Stimulated activated CD4-positive, alpha-beta T cell treated with anti-CD3 and anti-CD28 coated beads, Interleukin-4, amount 100 ng/mL, for 1 hour (primary cell): ENCODE measurements at places on chromosomes 6 and 20.

DNA sequence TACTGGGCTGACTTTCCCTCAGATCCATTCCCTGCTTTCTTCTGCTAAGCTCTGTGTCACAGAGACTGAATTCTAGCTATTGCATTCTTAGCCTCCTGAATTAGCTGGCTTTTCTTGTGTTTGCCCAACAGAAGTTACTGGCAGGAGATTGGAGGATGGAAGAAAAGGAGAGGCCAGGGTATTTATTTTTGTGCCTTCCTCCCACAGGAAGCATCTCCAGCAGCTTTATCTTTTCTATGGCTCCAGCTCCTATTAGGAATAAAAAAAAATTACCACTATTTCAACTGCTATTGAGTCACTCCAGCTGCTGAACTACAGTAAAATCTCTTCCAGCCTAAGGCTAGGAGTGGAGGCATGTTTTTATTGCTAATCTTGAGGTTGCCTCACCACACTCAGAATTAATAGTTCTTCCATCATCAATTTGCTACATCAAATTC lies 492.4 kb downstream of the RFPL4B start:
- DNase-seq, result no peak

DNA sequence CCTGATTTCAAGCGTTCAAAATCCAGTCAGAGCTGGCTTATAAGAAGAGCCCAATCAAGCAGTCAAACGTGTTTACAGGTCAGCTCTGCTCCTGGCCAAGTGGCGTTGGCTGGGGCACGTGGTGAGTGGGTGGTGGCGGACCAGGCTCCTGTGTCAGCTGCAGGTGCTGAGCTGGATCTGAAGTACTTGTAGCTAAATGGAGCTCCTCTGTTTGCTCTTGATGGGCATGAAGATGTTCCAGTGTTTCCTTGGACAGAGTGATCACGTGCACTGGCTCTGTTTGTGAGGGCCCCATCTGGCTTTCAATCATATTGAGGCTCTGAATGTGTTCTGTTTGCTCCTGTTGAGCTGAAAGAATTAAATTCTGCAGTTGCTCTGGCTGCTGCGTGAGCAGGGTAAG lies 10.2 kb upstream of the MICAL1 start:
- no peak for DNase-seq

DNA sequence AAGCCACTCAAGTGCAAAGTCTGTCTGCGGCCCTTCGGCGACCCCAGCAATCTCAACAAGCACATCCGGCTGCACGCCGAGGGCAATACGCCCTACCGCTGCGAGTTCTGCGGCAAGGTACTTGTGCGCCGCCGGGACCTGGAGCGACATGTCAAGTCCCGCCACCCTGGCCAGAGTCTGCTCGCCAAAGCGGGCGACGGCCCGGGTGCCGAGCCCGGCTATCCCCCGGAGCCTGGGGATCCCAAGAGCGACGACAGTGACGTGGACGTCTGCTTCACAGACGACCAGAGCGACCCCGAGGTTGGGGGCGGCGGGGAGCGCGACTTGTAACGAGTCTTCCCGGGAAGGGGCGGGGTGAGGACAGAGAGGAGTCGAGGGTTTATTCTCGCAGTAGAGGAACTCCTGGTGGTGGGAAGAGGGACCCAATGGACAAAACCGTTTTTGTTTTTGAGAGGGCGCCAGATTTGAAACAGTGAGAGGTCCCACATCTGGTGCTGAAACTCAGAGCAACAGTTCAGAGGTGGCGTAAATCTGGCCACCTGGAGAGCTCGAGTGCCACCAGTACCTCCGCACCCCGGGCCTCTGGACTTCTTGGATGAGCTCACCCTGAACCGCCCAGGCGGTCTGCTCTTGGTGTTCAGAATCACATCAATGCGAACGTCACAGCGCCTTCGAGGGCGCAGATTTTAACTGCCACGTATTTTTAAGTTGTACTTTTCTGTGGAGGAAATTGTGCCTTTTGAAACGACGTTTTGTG lies 8.0 kb downstream of the PRDM13 start:
- peak; percentile 28 for DNase-seq

- no peak for DNase-seq
Measured at GRCh38 chr20:44664131-44664530, 12.6 kb upstream of the ADA start.

DNA sequence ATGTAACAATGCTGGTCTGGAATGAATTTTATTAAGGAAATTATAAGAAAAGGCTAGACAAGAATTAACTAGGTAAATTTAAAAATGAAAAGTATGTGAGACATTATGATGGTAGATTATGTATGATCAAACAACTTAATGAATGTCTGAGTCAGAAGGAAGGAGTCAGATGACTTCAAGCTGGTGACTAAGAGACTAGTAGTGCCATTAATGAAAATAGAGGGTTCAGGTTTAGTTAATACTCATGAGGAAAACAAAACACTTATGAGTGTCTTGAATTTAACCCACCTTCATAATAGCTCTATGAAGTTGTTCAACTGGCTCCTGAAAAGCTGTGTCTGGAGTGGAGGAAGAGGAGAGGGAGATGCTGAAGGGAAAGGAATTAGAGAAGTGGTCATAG lies 256.3 kb downstream of the ADGRB3 start:
- no peak for DNase-seq

DNA sequence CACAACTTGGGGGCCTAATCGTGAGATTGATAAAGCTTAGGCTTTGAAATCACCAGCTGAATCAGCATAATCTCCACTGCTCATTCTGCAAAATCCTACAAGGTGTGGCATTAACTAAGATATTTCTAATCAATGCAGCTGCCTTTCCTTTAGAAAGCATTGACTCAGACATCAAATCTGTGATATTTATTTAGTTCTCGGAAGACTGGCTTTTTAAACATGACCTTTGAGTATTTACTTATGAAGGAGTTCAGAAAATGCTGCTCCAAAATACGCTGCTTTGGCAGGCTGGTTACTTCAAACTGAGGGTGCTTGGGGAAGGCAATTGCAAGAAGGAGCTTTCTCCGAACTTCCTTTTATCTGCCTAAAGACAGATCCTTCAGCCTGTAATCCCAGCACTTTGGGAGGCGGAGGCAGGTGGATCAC lies 23.7 kb upstream of the FUCA2 start:
- DNase-seq, result no peak

DNA sequence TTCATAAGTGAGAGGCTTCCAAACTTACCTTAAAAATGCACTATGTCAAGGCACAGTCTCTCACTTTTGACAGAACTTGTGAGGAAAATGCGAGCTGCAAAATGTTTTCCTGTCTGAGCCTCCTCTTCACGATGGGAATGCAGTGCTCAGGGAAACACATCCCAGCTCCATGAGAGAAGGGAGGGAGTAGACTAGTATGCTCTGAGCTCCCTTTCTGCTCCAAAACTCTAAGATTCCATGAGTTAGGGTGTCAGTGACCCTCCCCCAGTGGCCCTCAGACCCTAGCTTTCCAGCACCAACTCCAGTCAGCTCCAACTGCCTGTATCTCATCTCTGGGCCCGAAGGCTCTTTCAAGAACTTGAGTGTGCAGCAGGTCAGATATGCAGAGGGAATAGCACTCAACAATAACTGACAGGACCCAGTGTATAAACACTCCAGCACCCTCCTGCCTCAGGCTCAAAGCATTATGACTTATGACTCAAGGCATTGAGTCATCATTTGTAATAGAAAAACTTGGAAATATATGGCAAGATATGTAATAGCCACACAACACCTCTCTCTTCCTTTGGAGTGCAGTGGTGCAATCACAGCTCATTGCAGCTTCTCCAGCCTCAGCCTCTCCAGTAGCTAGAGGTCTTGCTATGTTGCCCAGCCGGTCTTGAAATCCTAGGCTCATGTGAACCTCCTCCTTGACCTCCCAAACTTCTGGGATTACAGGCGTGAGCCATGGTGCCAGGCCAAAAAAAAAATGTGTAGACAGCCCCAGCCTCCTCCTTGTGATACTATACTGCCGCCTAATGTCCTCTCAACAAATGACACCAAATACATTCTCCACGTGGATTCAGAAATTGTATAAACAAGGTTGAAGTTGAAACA lies 16.7 kb upstream of the ENTPD6 start:
- no peak for DNase-seq

- no peak for DNase-seq
Measured at GRCh38 chr20:3243718-3244358, 4.8 kb upstream of the SLC4A11 start.

- peak; percentile 60 for DNase-seq
Measured at GRCh38 chr6:160766989-160767646, 65.1 kb downstream of the PLG start.

DNA sequence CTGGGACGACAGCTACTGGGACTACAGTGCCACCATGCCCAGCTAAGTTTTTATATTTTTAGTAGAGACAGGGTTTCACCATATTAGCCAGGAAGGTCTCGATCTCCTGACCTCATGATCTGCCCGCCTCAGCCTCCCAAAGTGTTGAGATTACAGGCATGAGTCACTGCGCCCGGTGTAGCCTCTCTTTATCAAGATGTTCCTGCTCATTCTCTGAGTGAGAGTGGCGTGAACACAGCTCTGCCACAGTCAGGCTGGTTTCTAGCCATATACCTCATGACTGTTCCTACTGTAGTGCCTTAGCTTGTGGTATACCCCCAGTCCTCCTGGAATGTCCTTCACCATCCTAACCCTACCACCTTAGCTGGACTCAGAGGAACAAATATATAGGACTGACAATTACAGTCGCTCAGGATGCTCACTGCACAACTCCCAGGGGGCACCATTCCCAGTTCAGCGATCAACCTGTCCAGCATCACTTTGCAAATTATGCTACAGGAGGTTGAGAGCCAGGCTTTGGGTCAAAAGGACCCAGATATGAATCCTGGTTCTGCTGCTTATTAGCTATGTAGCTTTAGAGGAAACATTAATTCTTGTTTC lies 86.3 kb downstream of the CHMP4B start:
- DNase-seq, result no peak

DNA sequence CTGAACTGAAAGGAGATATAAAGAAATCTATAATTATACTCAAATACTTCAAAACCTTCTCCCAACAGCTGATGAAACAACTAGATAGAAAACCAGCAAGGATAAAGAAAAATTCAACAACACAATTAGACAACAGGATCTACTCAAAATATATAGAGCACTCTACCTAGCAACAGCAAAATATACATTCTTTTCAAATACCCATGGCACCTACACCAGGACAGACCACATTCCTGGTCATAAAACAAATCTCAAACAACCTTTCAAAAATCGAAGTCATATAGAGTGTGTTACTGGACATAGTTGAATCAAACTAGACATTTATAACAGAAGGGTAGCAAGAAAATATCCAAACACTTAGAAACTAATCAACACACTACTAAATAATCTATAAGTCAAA lies 43.2 kb downstream of the RNF24 start:
- DNase-seq, result no peak
